ENCODE measurements at places on chromosomes 5 and 9. TPM values are rescaled to one million over a fixed set of nuclear protein-coding genes. Genes with fewer than 3 reads are reported as not detected.

Gene PCDHGB7
- 7.2 TPM for total RNA-seq

Gene ANKRD20A1
- total RNA-seq = not detected

Gene DMGDH
- 2.3 TPM for total RNA-seq

- no peak for DNase-seq
Observed at GRCh38 chr9:128762671-128763449, 8.9 kb downstream of the ZER1 start.

DNA sequence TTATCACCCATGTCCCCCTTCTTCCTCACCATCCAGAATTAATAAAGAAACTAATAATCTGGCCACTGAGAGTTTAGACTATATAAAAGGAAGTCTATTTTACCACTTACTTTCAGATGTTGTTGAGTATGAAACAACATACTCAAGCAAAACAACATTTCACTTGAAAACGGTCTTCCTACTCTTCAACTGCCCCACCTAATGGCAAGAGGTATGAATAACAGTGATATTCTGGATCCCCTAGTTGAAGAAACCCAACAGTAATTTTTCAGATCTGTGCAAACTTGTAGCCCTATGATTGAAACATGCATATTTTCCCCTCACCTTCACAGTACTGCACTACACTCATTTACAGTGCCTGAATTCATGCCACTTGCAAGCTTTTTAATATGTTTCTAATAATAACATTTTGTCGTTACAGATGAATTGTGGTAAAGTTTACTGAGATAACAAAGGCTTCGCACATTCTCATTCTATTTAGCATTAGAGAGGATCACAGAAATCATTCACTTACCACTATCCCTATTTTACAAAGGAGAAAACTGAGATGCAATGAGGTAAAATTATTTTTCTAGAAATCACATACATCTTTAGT is 267.9 kb upstream of the PDE4D start:
- no peak for DNase-seq

DNA sequence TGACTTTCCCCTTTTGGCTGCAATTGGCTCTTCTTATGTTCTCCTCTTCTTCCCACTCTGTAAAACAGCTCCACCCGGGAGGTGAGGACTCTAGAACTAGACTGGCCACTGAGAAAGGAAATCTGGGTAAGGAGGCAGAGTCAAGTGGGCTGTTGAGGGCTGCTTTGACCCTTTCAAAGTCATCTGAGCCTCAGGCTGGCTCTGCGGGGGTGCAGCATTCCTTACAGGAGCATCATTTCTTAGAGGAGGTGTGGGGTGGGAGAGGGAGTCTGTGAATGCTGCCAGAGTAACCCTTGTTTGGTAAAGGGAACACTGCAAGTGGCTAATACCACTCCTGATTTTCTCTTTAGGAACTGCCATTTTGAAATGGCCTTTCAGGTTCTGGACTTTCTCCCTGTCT is 377.7 kb upstream of the SMARCA2 start:
- DNase-seq = no peak

DNA sequence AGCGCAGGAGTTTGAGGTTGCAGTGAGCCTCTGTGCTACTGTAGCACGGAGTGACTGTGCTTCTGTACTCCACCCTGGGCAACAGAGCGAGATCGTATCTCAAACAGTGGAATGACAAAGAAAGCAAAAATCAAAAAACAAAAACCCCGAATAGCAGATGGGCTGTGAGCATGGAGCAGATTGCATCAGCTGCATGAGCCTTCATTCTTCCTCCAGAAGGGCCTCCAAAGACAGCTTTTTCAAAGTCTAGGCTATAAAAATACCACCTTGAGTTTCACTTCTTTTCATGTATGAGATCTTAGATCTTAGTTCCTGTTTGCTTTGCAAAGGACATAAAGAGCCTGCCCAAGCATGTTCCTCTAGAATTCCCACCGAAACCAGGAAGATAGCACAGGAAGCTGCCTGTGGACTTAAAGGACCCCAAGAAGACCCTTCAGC is 15.0 kb upstream of the HSPB3 start:
- no peak for DNase-seq

DNA sequence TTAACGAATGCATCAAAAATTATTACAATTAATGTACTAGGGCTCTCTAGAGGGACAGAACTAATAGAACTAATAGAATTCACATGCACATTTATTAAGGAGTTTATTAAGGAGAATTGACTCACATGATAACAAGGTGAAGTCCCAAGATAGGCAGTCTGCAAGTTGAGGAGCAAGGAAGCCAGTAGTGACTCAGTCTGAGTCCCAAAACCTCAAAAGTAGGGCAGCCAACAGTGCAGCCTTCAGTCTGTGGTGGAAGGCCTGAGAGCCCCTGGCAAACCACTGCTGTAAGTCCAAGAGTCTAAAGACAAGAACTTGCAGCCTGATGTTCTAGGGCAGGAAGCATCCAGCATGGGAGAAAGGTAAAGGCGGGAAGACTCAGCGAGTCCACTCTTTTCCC is 633.8 kb downstream of the SEMA5A start:
- no peak for DNase-seq

GRCh38 chr9:91451431-91452270 is 28.0 kb upstream of the NFIL3 start:
- no peak for DNase-seq

- DNase-seq = no peak
Observed at GRCh38 chr9:4196886-4197285, 103.0 kb downstream of the GLIS3 start.

DNA sequence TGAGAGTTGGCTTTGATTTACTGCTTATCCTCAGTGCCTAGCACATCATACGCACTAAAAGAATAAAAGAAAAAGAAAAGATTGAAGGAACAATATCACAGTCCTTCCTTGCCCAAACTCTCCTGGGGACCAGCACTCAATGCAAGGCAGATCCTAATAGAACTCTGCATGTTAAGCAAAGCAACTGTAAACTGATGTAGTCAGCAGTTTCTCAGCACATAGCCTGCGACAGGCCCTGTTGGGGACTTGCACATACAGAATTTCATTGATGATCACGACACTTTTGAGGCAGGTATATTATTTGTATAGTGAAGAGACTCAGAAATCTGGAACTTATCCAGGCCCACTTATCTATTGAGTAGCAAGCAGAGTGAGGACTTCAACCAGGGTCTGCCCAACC is 15.4 kb downstream of the NIPAL4 start:
- DNase-seq = no peak

- no peak for DNase-seq
Observed at GRCh38 chr5:140072812-140073211, 29.7 kb upstream of the NRG2 start.

Measured in psoas muscle (tissue), 8 donors.